Nucleus accumbens (tissue), 56 donors: ENCODE measurements at places on chromosomes 5 and 9.

DNA sequence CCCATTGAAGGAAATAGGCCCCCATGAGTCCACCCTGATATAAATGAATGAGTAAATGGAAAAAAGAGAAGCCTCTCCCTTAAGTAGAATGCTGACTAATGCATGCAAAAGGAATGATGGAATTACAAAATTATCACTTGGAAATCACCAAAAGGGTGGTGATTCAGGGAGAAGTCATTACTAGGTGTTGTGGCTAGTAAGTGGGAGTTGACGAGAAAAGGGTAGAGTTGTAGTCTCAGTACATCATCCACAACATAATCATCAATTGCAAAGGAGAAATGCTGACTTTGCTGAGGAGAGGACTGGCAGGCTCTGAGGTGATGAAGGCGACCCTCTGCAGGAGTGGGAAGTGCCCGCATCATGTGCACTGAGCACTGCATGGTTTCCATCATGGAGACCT lies 201.5 kb upstream of the S1PR3 start:
- DNase-seq: no peak

- no peak for DNase-seq
These were observed 19.7 kb downstream of the TRIM14 start for GRCh38 chr9:98099346-98099745.

- no peak for DNase-seq
These were observed 310.1 kb downstream of the RFX3 start for GRCh38 chr9:3215658-3216057.

DNA sequence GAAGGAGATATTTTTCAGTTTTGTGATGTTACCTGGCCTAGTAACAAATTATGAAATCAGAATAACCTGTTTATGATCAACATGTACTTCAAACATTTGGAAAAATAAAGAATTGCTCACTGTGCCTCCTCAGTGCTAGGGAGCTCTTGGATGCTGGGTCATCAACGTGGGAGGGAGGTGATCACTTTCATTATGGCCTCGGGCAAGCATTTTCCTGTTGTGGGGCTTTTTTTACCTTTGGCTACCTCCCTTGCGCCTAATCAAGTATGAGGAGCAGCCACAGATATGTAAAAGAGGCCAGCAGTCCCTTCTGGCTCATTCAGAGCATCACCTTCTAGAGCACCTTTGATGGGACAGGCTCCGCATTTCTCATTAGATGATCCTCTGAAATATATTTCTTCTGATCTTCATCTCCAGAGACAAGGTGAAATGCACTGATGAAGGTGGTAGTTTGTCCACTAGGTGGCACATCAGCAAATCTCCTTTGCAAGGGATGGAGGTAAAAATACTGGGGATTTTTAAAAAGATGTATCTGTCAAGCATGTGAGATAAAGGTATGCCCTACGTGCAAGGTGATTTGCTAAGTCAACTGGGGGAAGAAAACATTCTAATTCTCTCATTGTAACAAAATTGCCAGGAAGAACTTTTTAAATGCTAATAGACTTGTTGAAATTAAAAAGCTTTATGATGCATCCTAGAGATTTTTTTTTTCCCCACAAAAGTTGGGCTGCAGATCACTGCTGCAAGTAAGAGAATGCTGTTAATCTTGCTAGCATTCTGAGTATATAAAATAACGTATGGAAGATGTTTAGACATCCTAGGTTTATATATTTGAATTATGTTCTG lies 218.2 kb downstream of the MAST4 start:
- DNase-seq: no peak

DNA sequence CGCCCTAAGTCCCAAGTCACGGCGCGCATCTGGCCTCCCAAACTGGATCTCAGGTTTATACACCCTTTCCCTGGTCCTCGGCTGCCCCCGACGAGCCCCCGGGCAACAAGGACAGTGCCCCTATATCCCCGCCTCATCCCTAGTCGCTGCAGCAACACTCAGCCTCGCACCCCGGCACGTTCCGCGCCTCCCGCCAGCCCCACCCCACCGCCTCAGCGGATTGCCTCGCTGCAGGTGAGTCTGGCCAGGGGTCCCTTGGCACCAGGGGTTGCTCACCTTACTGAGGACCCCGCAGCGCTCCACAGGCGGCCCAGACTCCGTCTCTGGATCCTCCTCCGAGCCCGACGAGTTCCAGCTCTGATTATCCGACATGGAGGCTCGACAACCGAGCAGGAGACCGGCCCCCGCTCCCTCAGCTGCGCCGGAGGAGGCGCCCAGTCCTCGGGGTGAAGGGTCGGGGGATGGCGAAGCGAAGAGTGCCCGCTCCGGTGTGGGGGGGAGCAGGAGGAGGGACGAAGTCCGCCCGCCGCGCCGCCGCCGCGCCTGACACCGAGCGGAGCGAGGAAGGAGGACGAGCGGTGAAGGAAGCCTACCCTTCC lies 494 bp downstream of the CERT1 start:
- no peak for DNase-seq

- DNase-seq: no peak
These were observed 31.7 kb upstream of the CDH6 start for GRCh38 chr5:31161781-31162181.
